GM03348 (cell line): ENCODE measurements at places on chromosomes 4 and X.

DNA sequence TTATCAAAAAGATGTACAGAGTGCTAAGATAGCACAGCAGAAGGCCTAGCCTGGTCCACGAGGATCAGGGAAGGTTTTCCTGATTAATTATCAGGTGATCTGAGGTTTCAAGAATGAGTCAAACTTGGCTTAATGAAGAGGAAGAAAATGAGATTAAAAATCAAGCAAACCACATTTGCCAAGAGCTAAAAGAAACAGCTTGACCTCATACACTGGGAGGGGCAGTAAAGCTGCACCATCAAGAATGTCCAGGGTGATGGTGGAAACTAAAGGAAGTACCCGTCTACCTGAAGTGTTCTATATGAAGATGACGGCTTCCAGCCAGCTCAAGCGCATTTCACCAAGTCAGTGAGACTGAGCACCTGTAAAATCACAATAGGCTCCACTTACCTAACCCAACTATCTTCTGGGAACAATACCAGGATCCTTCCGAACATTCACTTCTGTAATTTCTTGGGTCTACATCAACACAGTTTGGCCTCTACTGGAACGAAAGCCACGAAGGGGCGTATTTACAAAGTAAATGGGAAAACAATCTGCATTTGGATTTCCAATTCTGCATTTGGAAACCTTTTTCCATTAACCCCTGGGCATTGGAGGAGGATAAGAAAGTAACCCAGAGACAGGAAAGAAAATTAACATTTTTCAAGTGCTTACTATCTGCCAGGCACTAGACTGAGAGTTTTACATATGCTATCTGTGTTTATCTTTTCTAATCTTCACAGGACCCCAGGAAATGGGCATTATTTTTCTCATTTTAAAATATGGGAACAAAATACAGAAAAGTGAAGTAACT, 114.0 kb upstream of the DCLK2 start:
- DNase-seq, result no peak

GRCh38 chrX:103734125-103734760, 23.5 kb downstream of the TMEM31 start:
- no peak for DNase-seq

- no peak for DNase-seq
Measured at GRCh38 chr4:127055357-127055756, 577.4 kb upstream of the INTU start.

DNA sequence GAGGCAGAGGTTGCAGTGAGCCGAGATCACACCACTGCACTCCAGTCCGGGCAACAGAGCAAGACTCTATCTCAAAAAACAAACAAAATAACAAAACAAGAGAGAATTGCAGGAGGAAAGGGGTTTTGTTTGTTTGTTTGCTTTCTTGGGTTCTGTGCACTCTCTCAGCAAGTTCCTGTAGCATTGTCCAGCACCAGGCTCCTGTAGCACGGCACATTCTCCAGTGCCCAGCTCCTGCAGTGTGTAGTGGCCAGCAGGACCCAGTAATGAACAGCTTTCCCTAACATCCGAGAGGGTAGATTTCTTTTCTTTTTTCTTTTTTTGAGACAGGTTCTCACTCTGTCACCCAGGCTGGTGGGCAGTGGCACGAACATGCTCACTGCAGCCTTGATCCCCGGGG, 60.5 kb upstream of the USP9X start:
- no peak for DNase-seq

- no peak for DNase-seq
Measured at GRCh38 chr4:122086338-122087065, 65.6 kb upstream of the BLTP1 start.

DNA sequence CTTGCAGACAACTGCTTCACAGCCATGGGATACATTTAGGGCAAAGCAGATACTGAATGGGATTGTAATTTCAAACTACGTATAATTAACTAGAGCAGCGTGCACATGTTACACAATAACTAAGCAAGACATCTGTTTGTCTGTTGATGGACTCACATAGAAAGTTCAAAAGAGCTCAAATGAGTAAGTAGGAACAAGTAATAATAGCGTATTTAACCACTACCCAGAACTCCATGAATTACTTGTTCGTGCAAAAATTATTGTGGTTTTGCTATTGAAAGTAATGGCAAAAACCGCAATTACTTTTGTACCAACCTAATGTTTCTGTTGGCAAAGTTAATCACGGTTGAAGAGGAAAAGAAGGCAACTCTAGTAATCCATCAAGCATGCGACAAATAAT, 825.4 kb downstream of the PCDH18 start:
- DNase-seq, result no peak

- no peak for DNase-seq
Measured at GRCh38 chrX:136759968-136760367, 20.8 kb downstream of the ARHGEF6 start.

DNA sequence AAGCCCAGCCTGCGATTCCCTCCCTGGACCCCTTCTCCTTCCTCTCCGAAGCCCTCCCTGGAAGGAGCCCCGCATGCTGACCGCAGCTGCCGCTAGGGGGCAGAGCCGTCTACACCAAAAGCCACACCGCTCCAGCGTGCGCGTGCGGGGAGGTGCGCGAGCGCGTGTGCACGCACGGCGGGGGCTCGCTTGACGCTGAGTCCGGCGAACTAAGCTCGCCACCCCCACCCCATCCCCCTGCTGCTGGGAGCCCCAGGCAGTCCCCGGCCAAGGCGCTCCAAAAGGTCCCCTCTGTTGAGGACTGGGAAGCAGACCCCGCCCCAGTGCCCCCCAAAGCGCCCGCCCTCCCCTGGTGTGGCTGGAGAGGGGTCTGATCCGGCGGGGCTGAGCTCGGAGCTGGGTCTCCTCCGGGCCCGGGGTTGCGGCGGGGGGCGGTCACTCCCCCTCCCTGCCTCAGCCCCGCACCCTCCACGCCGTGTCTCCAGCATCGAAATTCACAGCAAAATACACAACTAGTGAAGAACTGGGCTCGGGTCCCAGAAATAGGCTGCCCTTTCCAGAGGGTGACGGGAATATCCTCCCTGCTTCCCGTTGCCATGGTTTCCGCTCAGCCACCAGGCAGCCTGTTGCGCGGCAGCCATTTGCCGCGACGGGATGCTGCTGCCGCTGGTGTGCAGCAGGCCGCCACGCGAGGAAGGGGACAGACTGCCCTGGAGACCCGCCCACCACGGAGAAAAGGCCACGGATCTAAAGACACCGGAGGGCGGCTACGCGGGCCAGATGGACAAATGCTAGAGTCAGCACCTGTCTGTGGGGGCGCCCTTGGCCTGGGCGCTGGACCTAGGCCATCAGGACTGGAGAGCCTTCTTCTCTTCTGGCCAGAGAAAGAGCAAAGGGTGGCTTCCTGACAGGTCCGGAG, 11.2 kb upstream of the CCNQ start:
- peak; percentile 75 for DNase-seq

DNA sequence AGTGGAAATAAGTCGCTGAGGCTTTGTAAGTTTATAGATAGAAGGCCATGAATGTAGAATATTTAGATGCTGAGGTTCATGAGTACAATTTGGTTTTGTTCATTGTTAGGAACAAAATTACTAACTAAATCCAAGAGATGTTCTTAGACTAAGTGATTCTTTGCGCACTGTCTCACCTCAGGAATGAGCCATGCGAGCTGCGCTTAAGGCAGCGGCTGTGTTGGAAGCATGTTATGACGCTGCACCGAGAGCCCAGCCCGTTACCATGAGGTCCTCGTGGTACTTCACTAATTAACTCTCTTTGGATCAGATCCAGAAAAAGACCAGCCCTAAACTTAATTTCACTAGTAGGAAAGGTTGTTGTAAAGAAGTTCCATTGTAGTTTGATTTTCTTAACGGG, 166.2 kb downstream of the RAPGEF2 start:
- no peak for DNase-seq

DNA sequence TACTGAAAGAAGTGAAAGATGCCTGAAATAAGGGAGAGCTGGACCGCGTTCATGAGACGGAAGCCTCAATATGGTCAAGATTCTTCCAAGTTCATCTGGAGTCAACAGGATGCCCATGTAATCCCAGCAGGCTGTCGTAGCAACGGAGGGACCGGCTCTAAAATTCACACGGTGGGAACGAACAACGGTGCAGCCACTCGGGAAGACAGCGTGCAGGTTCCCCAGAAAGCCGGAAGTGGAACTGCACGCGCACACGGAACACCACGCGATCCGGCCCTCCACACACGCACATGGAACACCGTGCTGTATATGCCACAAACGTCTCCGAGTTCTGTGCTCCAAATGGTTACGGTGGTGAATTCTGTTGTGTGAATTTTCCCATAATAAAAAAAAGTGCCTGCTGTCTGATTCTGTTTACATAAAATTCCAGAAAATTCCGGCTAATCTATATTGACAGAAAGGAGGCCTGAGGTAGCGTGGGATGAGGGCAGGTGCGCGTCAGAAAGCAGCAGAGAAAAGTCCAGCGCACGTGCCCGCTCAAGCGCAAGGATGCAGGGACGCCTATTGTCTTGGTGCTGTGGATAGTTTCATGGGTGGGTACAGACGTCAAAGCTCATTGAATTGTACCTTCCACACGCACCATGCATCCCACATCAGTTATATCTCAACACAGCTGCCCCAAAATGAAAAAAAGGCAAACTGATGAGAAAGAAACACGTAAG, 31.2 kb downstream of the PPP2R3B start:
- no peak for DNase-seq

DNA sequence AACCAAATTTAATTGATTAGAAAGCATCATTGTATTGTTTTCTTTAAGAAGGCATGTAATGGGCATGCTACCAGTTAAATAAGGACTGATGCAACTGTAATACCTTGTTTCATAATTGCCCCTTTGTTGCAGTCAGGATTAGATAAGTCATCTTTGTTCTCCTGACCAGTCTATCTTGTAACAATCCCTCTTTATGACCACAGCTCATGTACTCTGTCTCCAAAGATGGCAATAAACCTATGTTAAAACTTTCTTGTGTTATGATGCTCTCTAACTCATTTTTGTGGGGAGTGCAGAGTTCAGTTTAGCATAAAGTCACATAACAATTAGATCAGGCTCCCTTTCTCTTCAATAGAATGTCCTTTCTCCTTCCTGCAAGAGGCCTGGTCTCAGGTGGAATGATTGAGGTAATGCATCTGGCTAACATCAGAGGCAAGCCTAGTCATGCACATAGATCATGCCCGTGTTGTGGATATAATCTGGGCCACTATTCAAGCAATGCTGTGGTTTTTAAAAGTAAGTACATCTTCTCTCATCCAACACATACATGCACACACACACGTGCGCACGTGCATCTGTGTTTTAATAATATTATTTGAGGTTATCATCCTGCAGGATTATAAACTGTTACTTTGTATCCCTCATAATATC, 45.6 kb downstream of the TMEM154 start:
- DNase-seq, result no peak

DNA sequence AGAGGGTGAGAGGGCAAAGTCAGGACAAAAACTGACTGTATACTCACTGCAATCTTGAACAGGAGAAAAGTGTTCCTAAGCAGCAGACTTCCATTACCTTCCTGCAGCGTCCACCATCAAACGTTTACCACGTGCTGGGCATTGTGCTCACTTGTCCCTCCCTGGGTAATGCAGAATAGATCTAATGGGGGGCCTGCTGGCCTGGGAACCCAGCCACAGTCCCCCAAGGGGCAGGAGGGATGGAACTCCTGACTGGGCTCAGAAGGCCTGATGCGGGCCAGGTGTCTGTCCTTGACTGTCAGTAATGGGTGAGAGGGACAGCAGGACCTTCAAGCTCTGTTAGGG, 37.6 kb upstream of the FAM156A start:
- DNase-seq, result no peak

GRCh38 chrX:44003975-44004374, 30.8 kb upstream of the NDP start:
- DNase-seq, result peak; percentile 6

DNA sequence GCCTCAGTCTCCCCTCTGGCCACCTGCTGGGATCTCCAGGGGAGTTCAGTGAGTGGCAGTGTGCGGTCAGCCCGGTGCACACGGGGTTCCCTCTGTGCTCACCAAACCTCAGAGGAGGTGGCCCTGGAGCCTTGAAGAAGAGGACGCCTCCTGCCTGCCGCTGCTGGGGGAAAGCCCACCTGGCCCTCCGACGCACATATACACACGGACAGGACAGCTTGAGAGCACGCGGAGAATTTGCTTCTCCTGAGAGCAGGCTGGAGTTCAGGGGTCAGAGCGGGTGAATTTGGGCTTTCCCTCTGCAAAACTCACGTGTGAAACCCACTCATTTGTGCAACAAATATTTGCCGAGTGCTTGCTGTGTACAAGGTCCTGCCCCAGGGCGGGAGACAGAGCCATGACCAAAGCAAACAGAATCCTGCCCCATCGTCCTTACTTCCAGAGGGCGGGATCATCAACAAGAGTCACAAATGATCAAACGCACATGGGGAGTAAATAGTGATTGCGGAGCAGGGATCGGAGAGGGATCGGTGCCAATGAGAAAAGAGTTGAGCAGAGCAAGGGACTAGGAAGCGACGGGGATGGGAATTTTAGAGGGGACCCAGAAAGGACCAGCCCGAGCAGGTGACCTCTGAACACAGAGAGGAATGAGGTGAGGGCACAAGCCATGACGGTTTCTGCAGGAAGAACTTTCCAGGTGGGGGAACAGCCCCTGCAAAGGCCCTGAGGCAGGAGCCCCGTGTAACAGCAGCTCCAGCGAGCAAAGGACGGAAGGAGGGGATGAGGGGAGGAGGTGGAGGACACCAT, 17.6 kb downstream of the BLOC1S4 start:
- no peak for DNase-seq

- no peak for DNase-seq
Measured at GRCh38 chr4:106595906-106596305, 227.3 kb upstream of the GIMD1 start.

- peak; percentile 45 for DNase-seq
Measured at GRCh38 chr4:153634738-153635353, 49.2 kb upstream of the TLR2 start.

GRCh38 chrX:42290608-42291007, 367.3 kb upstream of the CASK start:
- peak; percentile 4 for DNase-seq

GRCh38 chr4:10535912-10536311, 78.7 kb upstream of the ZNF518B start:
- no peak for DNase-seq

GRCh38 chr4:149973181-149973580, 105.1 kb upstream of the DCLK2 start:
- DNase-seq, result no peak

DNA sequence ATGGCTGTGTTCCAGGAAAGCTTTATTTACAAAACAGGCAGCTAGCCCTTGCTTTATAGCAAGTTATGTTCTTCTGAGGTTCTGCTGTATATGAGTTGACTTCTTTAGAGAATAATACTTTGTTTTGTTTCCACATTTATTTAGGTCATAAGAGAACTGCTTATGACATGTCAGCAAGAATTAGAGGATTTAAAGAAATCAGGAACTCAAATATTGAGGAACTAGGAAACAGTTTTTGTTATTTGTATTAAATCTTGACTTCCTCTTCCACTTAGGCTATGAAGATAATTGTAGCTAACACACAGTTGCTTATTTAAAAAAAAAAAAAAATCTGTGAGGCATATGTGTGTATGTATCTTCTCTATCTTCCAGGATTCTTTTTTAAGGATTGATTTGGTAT, 14.3 kb downstream of the ZRSR2 start:
- DNase-seq, result no peak
